HFFc6 (cell line): ENCODE measurements at places on chromosomes 6 and 20.

GRCh38 chr6:166465671-166466087, 82.9 kb upstream of the MPC1 start:
- no peaks in the 10 kb centered on the region; the same call in 1 of the 2 replicates for H3K27me3 ChIP-seq
- peaks cover 5% of the 10 kb centered on the region for H3K36me3 ChIP-seq
- peak overlapping the region; percentile 83 for H3K27ac ChIP-seq
- H3K4me1 ChIP-seq: peaks cover 29% of the 10 kb centered on the region

DNA sequence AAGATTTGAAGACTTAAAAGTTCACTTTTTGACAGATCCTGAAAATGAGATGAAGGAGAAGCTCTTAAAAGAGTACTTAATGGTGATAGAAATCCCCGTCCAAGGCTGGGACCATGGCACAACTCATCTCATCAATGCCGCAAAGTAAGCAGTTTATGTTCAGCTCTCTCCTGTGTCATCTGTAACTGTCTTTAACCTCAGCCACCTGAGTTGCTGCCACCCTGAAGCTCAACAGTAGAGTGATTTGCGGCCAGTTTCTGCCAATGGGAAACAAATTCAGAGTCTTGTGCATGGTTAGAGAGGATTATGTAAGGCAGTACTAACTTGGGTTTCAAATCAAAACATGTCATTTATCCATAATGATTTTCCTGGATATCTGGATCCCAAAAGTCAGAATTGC, 10.1 kb downstream of the TNFAIP3 start:
- no peak for DNase-seq
- no peak overlapping the region for H3K27ac ChIP-seq
- no peak overlapping the region for H3K4me3 ChIP-seq
- H3K36me3 ChIP-seq: peaks cover 26% of the 10 kb centered on the region
- no peaks in the 10 kb centered on the region; the same call in 1 of the 2 replicates for H3K27me3 ChIP-seq
- H3K4me1 ChIP-seq: peaks cover 34% of the 10 kb centered on the region

GRCh38 chr20:40251284-40251932, 437.6 kb downstream of the MAFB start:
- no peaks in the 10 kb centered on the region for H3K27me3 ChIP-seq
- H3K36me3 ChIP-seq: no peaks in the 10 kb centered on the region

DNA sequence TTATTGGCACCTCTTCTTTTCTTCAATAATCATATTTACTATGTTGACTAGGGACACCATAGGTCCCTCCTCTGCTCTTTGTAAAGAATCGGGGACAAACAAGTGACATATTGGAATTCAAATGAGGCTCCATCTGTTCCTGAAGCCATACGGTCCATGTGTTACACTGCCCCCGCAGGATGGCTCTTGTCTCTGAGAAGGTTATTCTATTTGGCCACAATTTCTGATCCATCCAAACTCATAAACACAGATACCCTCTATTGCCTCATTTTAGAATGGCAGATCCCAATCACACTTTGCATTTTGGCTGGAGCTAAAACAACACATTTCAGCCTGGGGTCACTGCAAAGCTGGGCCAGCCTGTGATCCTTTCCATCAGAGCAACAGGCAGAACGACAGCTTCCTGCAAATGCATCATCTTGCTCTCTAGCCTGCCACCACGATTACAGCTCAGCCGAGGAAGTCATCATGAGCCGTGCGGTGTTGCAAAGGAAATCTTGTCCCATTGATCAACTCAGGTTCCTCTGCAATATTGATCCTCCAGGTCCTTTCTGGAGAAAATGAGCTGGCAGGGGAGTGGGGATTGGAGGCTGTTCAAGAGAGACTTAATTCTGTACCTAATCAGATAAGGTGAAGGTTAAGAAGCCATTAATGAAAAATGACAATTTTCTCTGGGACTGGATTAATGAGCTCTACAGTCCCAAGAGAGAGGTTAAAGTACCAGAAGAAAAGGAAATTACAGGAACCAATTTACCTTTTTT, 73.1 kb downstream of the AGPAT4 start:
- no peak overlapping the region for H3K4me3 ChIP-seq
- no peaks in the 10 kb centered on the region; the same call in none of the 2 replicates for H3K4me1 ChIP-seq
- H3K27ac ChIP-seq: no peak overlapping the region
- no peak for DNase-seq
- peaks cover 4% of the 10 kb centered on the region; the same call in 1 of the 2 replicates for H3K27me3 ChIP-seq
- no peaks in the 10 kb centered on the region; the same call in 1 of the 2 replicates for H3K36me3 ChIP-seq

DNA sequence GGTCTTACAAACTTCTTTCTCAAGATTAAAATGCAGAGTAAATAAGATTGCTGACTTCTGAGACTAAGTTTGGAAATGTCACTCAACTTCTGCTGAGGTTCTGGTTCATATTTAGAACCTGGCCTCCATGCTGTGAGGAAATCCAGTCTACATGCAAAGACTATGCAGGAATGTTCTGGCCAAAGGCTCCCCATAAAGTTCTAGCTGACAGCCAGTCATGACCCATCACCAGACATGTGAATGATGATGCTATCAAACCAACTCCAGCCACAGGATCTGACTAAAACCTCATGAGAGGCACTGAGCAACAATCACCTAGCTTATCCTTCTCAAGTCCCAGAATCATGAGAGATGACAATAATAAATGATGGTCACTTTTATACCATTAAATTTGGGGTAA, 935.1 kb upstream of the MAP3K7 start:
- no peaks in the 10 kb centered on the region; the same call in 1 of the 2 replicates for H3K36me3 ChIP-seq
- H3K4me3 ChIP-seq: no peak overlapping the region
- DNase-seq: no peak
- no peaks in the 10 kb centered on the region for H3K4me1 ChIP-seq
- H3K27ac ChIP-seq: no peak overlapping the region

GRCh38 chr20:64109831-64110391, 2.5 kb upstream of the NPBWR2 start:
- no peaks in the 10 kb centered on the region for H3K36me3 ChIP-seq
- peaks cover 29% of the 10 kb centered on the region for H3K27me3 ChIP-seq
- H3K4me1 ChIP-seq: no peaks in the 10 kb centered on the region
- H3K27ac ChIP-seq: no peak overlapping the region
